Activated naive CD4-positive, alpha-beta T cell (primary cell): ENCODE measurements at places on chromosomes 5 and 9.

- DNase-seq, result no peak
These were observed 160.6 kb upstream of the SHB start for GRCh38 chr9:38229504-38230155.

DNA sequence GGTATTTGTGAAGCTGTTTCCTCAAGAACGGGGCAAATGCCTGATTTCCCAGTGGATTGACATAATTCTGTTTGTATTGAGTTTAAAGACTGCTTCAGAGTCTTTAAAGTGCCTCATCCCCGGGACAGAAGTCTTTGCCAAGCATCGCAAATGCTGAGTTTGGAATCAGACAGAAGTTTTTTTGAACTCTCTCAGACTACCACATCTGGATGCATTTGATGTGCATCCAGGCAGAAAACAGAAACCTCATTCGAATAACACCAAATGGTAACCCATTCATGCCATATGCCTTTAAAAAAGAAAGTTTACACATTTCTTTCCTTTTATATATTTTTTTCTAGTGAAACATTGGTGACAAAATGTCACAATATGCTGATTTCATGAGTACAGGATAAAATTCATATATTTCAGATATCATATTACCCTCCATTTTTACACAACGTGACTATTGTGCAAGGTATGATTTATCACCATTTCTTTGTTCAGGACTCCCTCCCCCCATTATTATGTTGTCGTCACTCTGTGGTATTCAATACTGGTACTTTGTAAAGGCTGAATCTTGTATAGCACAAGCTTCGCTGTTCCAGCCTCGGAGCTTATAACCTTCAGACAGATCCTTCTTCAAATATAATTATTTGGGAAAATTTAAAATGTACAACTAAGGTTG lies 91.1 kb downstream of the ZNF608 start:
- no peak for DNase-seq

DNA sequence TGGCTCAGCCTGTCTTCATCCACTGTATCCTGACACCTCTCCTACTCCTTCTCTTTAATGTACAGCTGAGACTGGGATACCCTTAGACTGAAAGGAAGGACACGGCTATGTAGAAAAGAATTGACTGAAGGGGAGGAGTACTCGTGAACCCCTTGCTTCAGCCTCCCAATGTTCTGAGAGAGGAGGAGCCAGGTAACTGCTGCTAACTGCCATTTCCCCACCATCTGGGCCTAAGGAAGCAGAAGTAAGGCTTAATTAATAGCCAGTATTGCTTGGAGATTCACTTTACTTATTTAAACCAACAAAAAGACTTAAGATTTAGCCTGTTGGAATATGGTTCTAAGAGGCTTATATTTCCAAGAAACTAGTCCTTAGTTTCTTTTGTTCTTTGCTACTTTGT lies 18.8 kb upstream of the RGS3 start:
- no peak for DNase-seq

DNA sequence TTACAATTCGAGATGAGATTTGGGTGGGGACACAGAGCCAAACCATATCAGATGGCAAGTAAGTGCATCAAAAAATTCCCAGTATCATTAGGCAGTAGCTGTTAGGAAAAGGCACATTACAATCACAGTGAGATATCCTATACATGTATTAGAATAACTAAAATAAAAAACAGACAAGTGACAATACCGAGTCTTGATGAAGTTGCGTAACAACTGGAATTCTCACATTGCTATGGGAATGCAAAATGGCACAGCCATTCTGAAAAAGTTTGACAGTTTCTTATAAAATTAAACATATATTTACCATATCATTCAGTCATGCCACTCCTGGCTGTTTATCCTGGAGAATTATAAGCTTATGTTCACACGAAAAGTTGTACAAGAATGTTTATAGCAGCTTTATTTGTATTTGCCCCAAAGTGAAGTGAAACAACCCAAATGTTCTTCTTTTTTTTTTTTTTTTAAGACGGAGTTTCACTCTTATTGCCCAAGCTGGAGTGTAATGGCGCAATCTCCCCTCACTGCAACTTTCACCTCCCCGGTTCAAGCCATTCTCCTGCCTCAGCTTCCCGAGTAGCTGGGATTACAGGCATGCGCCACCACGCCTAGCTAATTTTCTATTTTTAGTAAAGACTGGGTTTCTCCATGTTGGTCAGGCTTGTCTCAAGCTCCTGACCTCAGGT lies 93.1 kb upstream of the TLE1 start:
- DNase-seq, result no peak

DNA sequence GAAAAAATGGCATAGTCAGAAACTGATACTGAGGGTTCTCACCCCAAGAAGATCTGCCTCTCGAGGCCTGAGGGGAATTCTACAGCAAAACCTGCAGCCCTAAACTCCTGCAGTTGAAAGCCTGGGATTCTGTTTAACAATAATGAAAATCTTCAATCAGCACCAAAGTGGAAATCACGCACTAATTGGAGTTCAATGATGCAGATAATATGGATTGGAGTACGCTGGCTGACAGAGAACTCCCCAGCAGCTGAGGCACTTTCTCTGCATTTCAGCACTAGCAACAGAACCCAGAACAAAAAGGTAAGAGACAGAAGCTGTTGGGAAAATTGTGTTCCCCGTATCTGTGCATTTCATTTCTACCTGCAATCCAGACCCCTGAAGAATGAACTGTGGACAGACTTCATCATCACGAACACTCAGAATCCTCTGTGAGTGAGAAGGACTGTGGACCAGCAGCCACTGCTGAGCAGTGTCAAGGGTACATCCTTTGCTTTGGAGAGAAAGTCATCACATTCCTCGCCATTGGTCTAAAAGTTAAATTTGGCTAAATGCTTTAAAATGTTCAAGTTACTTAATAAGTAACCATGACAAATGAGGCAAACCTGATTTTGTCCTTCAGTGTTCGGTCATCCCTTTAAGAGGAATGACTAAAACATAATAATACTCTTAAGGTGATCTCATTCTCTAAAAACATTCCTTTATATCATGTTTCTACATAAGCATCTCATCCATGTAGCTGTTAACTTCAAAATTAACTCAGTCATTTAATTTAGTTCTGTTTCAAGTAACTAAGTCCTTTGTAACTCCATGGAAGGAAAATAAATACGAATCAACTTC lies 126.1 kb downstream of the GAS1 start:
- no peak for DNase-seq
